Osteocyte (in vitro differentiated cells): ENCODE measurements at places on chromosomes 4 and X. TPM values are rescaled to one million over a fixed set of nuclear protein-coding genes. Genes with fewer than 3 reads are reported as not detected.
A peak's percentile ranks its signal among the peaks of the same experiment; 100 is the strongest.

GRCh38 chr4:123936621-123937043 is 540.0 kb downstream of the SPRY1 start:
- no peak overlapping the region for H3K4me3 ChIP-seq
- no peak for DNase-seq
- no peaks in the 10 kb centered on the region for H3K27me3 ChIP-seq

- H3K27me3 ChIP-seq, result peaks cover 56% of the 10 kb centered on the region
- peaks cover 3% of the 10 kb centered on the region for H3K4me1 ChIP-seq
- no peak for DNase-seq
- no peak overlapping the region for H3K4me3 ChIP-seq
- no peaks in the 10 kb centered on the region for H3K36me3 ChIP-seq
Measured at GRCh38 chr4:175996206-175996605, 69.4 kb upstream of the WDR17 start.

- H3K4me3 ChIP-seq, result no peak overlapping the region
- H3K27me3 ChIP-seq, result peaks cover 15% of the 10 kb centered on the region
- no peak for DNase-seq
Measured at GRCh38 chr4:175906384-175906783, 94.3 kb upstream of the GPM6A start.

GRCh38 chr4:147987252-147987651 is 255.4 kb downstream of the ARHGAP10 start:
- H3K4me1 ChIP-seq, result peaks cover 14% of the 10 kb centered on the region
- peaks cover 33% of the 10 kb centered on the region for H3K36me3 ChIP-seq
- H3K27me3 ChIP-seq, result no peaks in the 10 kb centered on the region

- no peaks in the 10 kb centered on the region for H3K36me3 ChIP-seq
- no peak overlapping the region for H3K27ac ChIP-seq
- peaks cover 18% of the 10 kb centered on the region for H3K4me1 ChIP-seq
- no peak overlapping the region for H3K4me3 ChIP-seq
- DNase-seq, result no peak
Measured at GRCh38 chr4:100288811-100289529, 98.7 kb upstream of the DDIT4L start.

DNA sequence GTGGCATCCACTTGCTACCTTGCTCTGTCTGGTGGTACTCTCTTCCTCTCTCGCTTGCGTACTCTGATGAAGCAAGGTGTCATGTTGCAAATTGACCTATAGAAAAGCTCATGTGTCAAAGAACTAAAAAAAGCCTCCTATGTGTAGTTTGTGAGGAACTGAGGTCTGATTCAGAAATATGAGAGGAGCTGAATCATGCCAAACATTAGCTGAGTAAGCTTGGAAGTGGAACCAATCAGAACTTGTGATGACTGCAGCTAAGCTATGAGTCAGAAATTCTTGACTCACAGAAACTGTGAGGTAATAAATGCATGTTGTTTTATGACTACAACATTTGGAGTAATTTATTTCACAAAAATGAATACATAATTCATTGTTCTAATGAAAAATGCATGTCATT is 2138.8 kb downstream of the PCDH7 start:
- no peak for DNase-seq
- H3K4me3 ChIP-seq, result no peak overlapping the region
- no peaks in the 10 kb centered on the region for H3K27me3 ChIP-seq
- H3K36me3 ChIP-seq, result no peaks in the 10 kb centered on the region

- H3K27me3 ChIP-seq, result peaks cover 2% of the 10 kb centered on the region
- no peak overlapping the region for H3K4me3 ChIP-seq
- H3K27ac ChIP-seq, result no peak overlapping the region
Measured at GRCh38 chr4:100834616-100835015, 316.8 kb upstream of the EMCN start.

CT45A10 gene
- not detected in 2 replicates for total RNA-seq

MMRN1 gene
- total RNA-seq, result not detected in 2 replicates

SUPT20HL2 gene
- not detected in 2 replicates for total RNA-seq

DNA sequence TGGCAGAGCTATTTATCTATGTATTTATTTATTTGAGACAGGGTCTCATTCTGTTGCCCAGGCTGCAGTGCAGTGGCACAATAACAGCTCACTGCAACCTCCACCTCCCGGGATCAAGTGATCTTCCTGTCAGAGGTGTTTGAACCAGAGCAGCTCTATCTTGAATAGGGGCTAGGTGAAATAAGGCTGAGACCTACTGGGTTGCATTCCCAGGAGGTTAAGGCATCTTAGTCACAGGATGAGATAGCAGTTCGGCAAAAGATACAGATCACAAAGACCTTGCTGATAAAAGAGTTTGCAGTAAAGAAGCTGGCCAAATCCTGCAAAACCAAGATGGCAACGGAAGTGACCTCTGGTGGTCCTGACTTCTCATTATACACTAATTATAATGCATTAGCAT is 501.9 kb downstream of the AFF2 start:
- no peaks in the 10 kb centered on the region for H3K27me3 ChIP-seq
- DNase-seq, result no peak
- no peak overlapping the region for H3K4me3 ChIP-seq
- H3K27ac ChIP-seq, result no peak overlapping the region
- no peaks in the 10 kb centered on the region for H3K36me3 ChIP-seq
- peaks cover 4% of the 10 kb centered on the region for H3K4me1 ChIP-seq

GRCh38 chrX:103404231-103405008 is 28.1 kb downstream of the BEX3 start:
- peaks cover 3% of the 10 kb centered on the region for H3K36me3 ChIP-seq
- no peaks in the 10 kb centered on the region for H3K27me3 ChIP-seq
- DNase-seq, result peak; percentile 87
- H3K4me1 ChIP-seq, result peaks cover 12% of the 10 kb centered on the region
- peak overlapping the region; percentile 91 for H3K4me3 ChIP-seq

- peaks cover 8% of the 10 kb centered on the region for H3K27me3 ChIP-seq
- no peaks in the 10 kb centered on the region for H3K36me3 ChIP-seq
- no peak overlapping the region for H3K4me3 ChIP-seq
- no peak for DNase-seq
Measured at GRCh38 chr4:11724731-11725130, 296.0 kb upstream of the HS3ST1 start.

DNA sequence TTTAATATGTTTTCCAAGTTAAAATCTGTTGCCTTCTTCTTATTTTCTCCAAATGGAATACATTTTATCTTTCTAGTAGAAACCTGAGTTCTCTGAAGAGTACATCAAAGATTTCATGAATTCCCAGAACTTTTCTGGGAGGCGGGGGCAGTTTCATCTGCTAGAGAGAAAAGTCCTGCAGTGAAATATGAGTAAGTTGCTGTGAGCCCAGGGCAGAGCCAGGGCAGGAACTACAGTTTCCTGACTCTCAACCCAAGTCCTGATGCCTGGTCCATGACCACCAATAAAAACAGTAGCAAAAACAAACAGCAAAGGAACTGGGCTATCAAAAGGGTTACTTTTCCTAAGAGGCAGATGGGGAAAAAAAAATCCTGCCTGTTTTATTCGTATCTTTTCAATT is 239.4 kb upstream of the CTSO start:
- no peaks in the 10 kb centered on the region for H3K27me3 ChIP-seq
- H3K4me1 ChIP-seq, result peaks cover 17% of the 10 kb centered on the region
- no peak overlapping the region for H3K4me3 ChIP-seq
- H3K27ac ChIP-seq, result no peak overlapping the region
- DNase-seq, result no peak

STEEP1 gene
- 26.0 and 26.2 TPM in 2 replicates for total RNA-seq

GRCh38 chr4:148542922-148543623 is 100.9 kb upstream of the NR3C2 start:
- no peaks in the 10 kb centered on the region for H3K27me3 ChIP-seq
- H3K4me1 ChIP-seq, result no peaks in the 10 kb centered on the region
- H3K36me3 ChIP-seq, result no peaks in the 10 kb centered on the region
- DNase-seq, result no peak
- no peak overlapping the region for H3K4me3 ChIP-seq

ANXA3 gene
- total RNA-seq, result 0.97 and 1.0 TPM in 2 replicates

DNA sequence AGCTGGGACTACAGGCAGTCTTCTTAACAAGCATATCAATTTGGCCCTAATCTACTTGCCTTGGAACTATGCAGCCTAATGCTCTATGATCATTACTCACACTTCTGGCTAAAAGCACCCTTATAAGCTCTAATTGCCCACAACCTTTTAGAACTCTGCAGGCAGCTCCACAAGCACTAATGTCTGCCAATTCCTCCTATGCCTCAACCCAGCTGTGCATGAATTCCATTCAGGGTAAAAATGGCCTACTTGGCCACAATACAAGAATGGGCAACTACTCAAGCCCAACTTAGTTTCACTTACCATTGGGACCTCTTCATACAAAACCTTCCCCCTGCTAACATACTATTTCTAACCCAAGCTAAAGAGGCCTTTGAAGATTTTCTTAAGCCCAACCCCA is 51.7 kb downstream of the ZNF718 start:
- no peak overlapping the region for H3K4me3 ChIP-seq
- DNase-seq, result no peak
- no peaks in the 10 kb centered on the region for H3K4me1 ChIP-seq
- H3K36me3 ChIP-seq, result peaks cover 22% of the 10 kb centered on the region
- H3K27me3 ChIP-seq, result no peaks in the 10 kb centered on the region
- H3K27ac ChIP-seq, result no peak overlapping the region

DNA sequence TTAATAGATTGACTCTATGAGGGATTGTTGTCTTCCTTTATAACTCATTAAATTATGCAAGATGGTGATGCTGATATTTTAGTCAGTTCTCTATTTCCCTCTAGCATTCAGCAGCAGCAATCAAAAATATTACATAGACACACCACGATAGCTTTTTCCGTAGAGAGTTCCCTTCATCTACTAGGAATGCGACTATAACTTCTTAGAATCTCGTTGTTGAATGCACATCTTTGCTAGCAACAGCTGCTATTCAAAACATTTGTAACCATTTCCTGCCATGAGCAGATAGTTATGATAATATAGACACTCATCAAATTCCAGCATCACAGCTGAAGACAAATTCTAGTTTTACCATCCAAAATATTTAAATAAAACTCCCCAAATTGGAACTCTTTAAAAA is 147.4 kb upstream of the FGF13 start:
- no peak overlapping the region for H3K27ac ChIP-seq
- no peaks in the 10 kb centered on the region for H3K4me1 ChIP-seq
- no peak for DNase-seq
- H3K36me3 ChIP-seq, result no peaks in the 10 kb centered on the region
- no peaks in the 10 kb centered on the region for H3K27me3 ChIP-seq
